ENCODE measurements at places on chromosomes 1 and 21. TPM values are rescaled to one million over a fixed set of nuclear protein-coding genes. Genes with fewer than 3 reads are reported as not detected.

DNA sequence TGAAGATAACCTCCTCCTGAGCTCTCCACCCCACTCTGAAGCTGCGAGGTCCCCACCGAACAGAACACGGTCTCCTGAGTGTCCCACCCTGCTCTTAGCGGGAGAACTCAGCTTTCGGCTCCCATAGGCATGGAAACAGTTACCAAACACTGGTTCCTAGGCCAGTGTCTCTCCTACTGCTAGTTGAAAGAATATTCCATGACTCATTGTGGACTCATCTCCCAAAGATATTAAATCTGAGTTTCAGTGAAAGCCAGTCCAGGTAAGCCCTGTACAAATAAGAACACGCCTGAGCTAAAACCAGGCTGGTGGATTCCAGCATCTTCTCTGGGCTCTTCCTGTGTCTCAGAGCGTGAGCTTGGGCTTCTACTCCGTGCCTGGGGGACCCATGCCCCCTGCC lies 107.5 kb upstream of the CLDN14 start:
- H3K36me3 ChIP-seq = no peaks in the 10 kb centered on the region
- H3K4me1 ChIP-seq = peaks cover 14% of the 10 kb centered on the region
- H3K27me3 ChIP-seq = peaks cover 11% of the 10 kb centered on the region
- DNase-seq = no peak
- H3K27ac ChIP-seq = no peak overlapping the region
- H3K4me3 ChIP-seq = no peak overlapping the region

DNA sequence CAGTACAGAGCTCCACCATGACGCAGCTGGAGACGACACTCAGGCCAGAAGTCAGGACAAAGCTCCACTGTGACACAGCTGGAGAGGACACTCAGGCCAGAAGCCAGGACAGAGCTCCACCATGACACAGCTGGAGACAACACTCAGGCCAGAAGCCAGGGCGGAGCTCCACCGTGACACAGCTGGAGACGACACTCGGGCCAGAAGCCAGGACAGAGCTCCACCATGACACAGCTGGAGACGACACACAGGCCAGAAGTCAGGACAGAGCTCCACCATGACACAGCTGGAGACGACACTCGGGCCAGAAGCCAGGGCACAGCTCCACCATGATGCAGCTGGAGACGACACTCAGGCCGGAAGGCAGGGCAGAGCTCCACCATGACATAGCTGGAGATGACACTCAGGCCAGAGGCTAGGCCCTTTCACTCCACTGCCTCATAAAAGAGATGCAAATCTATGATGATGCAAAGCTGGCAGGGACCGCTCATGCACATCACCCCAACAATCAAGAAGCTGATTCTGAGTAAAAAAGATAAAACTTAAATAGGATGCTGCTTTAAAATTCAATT lies 13.6 kb upstream of the OR2B11 start:
- no peak for DNase-seq
- no peaks in the 10 kb centered on the region for H3K36me3 ChIP-seq
- no peaks in the 10 kb centered on the region for H3K27me3 ChIP-seq
- no peak overlapping the region for H3K4me3 ChIP-seq

GRCh38 chr1:170661646-170662411 lies 2.1 kb upstream of the PRRX1 start:
- peaks cover 28% of the 10 kb centered on the region for H3K36me3 ChIP-seq
- peak; percentile 63 for DNase-seq
- peaks cover 43% of the 10 kb centered on the region for H3K4me1 ChIP-seq
- peaks cover 6% of the 10 kb centered on the region for H3K27me3 ChIP-seq
- peak overlapping the region; percentile 94 for H3K4me3 ChIP-seq
- peak overlapping the region; percentile 92 for H3K27ac ChIP-seq

- peak overlapping the region; percentile 96 for H3K4me3 ChIP-seq
- peaks cover 2% of the 10 kb centered on the region for H3K27me3 ChIP-seq
- peak overlapping the region; percentile 98 for H3K27ac ChIP-seq
- peaks cover 55% of the 10 kb centered on the region for H3K36me3 ChIP-seq
- peaks cover 37% of the 10 kb centered on the region for H3K4me1 ChIP-seq
- DNase-seq = no peak
Observed at GRCh38 chr1:152034324-152034653, 2.5 kb downstream of the S100A11 start.

GRCh38 chr1:89965193-89965768 lies 29.6 kb upstream of the ZNF326 start:
- H3K4me1 ChIP-seq = peaks cover 16% of the 10 kb centered on the region
- H3K4me3 ChIP-seq = no peak overlapping the region
- no peak overlapping the region for H3K27ac ChIP-seq
- no peak for DNase-seq
- peaks cover 2% of the 10 kb centered on the region for H3K27me3 ChIP-seq

GRCh38 chr1:13892198-13892597 lies 192.2 kb downstream of the PRDM2 start:
- no peaks in the 10 kb centered on the region for H3K36me3 ChIP-seq
- H3K27me3 ChIP-seq = no peaks in the 10 kb centered on the region
- no peak for DNase-seq
- no peaks in the 10 kb centered on the region for H3K4me1 ChIP-seq
- no peak overlapping the region for H3K4me3 ChIP-seq

DNA sequence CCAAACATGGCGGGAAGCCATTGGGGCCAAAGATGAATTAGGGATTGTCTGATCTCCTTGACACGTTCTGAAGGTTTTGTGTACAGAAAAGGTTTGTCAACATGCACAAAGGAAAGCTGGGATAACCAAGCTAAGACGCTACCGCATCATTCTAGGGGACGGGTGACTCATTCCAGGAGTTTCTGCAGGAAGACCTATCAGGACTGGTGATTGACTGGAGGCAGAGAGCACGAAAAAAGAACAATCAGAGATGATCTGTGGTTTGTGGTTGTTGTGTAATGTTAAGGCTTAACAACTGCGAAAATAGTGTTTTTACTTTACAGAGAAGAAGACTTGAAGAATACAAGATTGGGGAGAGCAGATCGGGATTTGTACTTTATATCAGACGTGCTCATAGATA lies 22.2 kb upstream of the ERG start:
- H3K4me3 ChIP-seq = no peak overlapping the region
- H3K4me1 ChIP-seq = no peaks in the 10 kb centered on the region
- no peaks in the 10 kb centered on the region for H3K36me3 ChIP-seq
- H3K27ac ChIP-seq = no peak overlapping the region
- H3K27me3 ChIP-seq = peaks cover 42% of the 10 kb centered on the region

DNA sequence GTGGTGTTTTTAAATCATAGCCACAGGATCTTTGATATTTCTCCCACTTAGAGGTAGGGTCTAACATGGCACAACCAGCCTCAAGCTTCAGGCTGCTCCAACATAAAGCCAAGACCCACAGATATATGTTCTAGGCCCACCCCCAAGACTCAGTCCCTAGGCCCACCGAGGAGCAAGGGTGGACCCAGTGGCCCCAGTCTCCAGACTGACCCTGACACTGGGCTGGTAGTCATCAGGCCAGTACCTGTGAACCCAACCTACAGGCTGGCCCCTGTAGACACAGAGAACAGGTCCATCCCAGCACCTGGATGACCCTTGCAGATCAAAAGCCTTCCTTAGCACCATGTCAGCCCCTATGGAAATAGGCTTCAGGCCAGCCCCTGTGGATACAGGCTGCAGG lies 60.5 kb downstream of the NEGR1 start:
- no peaks in the 10 kb centered on the region for H3K27me3 ChIP-seq
- no peak overlapping the region for H3K4me3 ChIP-seq
- no peak for DNase-seq
- no peak overlapping the region for H3K27ac ChIP-seq
- no peaks in the 10 kb centered on the region for H3K4me1 ChIP-seq

GRCh38 chr1:25009671-25010262 lies 79.7 kb upstream of the RUNX3 start:
- peaks cover 27% of the 10 kb centered on the region for H3K27me3 ChIP-seq
- H3K36me3 ChIP-seq = no peaks in the 10 kb centered on the region
- no peak for DNase-seq

GRCh38 chr1:96580920-96581319 lies 140.7 kb upstream of the PTBP2 start:
- H3K4me1 ChIP-seq = no peaks in the 10 kb centered on the region
- peaks cover 2% of the 10 kb centered on the region for H3K27me3 ChIP-seq
- no peaks in the 10 kb centered on the region for H3K36me3 ChIP-seq
- no peak overlapping the region for H3K4me3 ChIP-seq
- no peak for DNase-seq
- H3K27ac ChIP-seq = no peak overlapping the region

OR2M3 gene
- not detected for total RNA-seq

CFHR5 gene
- not detected for total RNA-seq

SYDE2 gene
- total RNA-seq = 10.2 TPM

Measured in HFFc6 (cell line).